ENCODE measurements at places on chromosomes 1 and 21.

DNA sequence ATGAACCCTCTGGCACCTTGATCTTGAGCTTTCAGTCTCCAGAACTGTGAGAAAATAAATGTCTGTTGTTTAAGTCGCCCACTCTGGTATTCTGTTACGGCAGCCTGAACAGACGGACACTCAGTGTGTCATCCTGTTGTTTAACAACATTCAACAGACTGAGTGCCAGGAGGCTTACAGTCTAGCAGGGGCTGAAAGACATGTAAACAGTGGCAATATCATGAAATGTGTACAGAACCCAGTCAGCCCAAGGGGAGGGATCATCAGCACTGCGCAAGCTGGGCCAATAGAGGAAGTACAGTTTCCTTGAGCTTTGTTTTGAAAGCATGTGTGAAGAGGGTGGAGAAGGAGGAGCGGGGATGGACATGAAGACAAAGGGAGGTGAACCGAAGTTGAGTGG is 13.6 kb downstream of the DIP2A start:
- DNase-seq = no peak

DNA sequence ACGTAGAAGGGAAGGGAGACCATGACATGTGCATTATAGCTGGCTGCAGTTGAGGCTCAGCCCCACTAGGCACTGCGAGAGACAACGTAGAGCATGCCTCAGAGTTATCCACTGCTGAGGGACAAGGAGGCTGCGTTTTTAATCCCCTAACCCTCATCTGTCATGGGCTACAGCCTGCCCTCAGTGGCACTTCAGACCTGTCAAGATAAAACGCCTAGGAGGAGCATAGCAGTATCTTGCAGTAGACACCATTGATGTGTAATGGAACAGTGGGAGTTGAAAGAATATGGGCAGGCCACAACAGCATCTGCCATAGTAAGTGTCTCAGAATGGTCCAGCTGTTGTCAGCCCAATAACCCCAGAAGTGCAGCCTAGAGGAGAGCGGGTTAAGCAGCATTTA is 307.0 kb upstream of the PTBP2 start:
- DNase-seq = no peak

- no peak for DNase-seq
These were observed 16.5 kb upstream of the CFHR5 start for GRCh38 chr1:196960854-196961253.

- no peak for DNase-seq
These were observed 45.5 kb downstream of the GIPC2 start for GRCh38 chr1:78091215-78091813.

GRCh38 chr1:51241119-51241518 is 5.0 kb downstream of the RNF11 start:
- DNase-seq = no peak

GRCh38 chr1:244804841-244805240 is 30.6 kb upstream of the COX20 start:
- DNase-seq = no peak

All from head of caudate nucleus (tissue), 42 donors.